ENCODE measurements at places on chromosomes 1 and 21.

- DNase-seq: no peak
Measured at GRCh38 chr1:168535536-168535935, 8.3 kb downstream of the XCL2 start.

- DNase-seq: no peak
Measured at GRCh38 chr1:172360511-172360910, 60.0 kb upstream of the C1orf105 start.

DNA sequence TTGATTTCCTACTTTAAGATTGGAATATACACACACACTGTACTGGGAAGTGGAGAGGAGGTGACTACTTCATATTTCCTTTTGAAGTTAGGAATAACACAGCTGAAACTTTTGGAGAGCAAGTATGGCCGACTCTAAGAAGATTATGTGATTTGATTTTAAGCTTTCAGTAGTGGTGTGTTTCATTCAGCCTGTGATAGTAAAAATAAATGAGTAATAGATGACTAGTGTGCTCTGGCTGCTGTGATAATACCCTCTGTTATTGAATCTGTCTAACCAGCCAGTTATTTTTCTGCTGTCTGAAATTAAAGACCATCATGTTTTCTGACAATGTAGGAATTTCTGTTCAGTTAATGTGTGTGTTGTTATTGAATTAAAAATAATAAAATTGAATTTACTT lies 48.3 kb downstream of the CTTNBP2NL start:
- DNase-seq: peak; percentile 76

GRCh38 chr1:91791103-91791502 lies 94.8 kb downstream of the TGFBR3 start:
- no peak for DNase-seq

DNA sequence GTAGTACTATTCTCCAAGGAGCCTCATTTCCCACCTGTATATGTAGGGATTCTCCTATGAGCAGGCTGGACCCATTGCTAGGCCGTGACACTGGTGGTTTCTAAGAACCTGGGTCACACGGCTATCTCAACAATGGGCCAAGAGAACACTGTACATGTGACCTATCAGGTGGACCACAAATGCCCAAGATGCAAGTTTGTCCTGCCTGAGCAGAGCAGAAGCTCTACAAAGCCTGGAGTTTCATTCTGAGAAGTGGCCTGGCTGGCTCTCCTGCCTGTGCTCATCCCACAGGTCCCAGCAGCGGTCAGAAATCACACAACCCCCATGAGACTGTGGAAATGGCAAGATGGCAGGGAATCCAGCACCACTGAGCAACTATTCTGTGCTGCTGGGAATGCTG lies 17.2 kb downstream of the THEMIS2 start:
- DNase-seq: no peak

GRCh38 chr1:86872086-86872485 lies 41.8 kb downstream of the SELENOF start:
- peak; percentile 68 for DNase-seq

GRCh38 chr1:227395426-227396028 lies 77.2 kb upstream of the CDC42BPA start:
- DNase-seq: peak; percentile 36

DNA sequence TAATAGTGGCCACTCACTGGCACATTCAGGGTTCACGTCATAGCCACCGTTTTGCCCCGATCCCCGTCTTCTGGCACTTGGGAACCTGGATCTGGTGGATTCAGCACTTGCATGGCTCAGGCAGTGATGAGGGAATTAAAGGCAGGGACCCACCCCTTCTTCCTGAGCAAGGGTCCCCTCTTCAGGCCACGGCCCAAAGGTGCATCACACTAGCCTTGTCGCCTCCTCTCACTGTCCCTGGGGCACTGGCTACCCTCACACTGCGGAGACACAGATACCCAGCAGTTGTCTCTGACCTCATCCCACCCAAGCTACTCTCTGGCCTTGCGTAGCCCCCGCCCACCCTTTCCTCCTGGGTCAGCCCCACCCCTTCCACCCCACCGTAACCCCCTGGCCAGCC lies 19.9 kb upstream of the LDLRAP1 start:
- DNase-seq: peak; percentile 37

DNA sequence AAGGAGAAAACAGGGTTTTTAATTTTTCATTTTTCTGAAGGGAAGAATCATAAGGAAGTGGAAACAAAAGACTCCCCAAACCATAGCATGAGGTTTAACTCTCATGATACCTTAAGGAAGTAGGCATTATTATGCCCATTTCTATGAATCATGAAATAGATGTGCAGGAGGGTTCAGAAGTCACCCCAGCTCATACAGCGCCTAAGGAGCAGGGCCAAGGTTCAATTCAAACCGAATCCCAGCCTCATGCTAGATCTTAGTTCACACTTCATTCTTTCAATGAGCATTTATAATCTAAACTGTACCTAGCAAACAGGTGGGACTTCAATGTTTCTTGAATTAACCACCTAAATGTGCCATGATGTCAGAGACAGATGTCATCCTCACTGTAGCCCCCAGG lies 111.9 kb upstream of the SLC25A33 start:
- no peak for DNase-seq

DNA sequence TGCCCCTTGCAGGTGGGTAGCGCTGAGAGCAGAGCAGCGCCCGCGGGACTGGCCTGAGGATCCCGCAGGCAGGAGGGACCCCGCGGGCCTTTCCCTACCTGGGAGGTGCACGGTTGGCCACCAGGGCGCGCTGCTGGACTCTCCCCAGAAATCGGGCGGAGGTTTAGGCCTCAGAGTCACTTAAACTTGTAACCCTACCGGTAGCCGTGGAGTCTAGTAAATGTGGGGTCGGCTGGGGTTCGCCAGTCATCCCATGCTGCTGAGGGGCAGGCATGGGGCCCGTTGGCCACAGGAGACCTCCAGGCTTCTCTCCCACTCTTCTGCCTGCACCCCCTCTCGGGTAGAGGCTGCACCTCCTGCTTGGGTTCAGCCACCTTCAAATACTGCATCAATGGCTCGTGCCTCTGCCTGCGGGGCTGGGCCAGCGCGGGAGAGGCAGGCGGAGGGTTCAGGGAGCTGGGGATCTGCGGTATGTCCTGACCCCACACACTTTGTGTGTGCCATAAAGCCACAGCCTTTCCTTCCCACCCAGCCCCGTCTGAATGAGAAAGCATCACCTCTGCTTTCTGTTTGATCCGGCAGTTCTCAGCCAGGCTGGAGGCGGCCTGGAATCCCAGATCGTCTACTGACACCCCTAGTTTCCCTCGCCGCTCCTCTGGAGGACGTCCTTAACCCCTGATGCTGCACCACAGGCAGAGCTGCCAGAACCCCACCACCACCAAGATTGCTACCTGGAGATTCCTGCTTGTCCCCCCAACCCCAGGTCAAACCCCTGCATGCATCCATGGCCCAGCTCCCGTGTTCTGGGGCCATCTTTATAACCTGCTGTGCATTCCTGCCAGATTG lies 12.3 kb upstream of the GSTM4 start:
- peak; percentile 62 for DNase-seq

DNA sequence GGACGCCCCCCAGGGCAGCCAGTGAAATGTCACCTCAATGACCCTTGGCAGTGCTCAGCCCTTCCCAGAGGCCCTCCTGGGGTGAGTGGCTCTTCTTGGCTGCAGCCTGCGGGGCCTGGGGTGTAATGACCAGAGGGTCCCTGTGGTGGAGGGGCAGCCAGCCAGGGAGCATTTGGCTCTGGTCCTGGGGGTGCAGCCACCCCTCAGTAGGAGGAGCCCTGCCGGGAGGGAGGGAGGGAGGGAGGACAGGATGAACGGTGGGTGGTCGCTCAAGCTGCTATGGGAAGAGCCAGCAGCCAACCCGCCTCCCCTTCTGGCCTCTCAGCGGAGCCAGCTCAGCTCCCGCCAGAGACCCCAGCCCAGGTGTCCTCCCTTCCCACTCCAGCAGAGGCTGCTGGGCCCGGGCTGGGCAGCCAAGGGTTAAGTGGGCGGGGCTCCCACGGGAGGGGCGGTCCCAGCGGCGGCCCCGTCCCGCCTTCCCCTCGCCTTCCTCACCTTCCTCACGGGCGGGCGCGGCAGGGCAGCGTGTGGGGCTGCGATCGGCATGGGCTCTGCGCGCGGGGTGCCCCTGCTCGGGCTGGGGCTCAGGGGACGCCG lies 9.0 kb upstream of the PLCH2 start:
- no peak for DNase-seq

DNA sequence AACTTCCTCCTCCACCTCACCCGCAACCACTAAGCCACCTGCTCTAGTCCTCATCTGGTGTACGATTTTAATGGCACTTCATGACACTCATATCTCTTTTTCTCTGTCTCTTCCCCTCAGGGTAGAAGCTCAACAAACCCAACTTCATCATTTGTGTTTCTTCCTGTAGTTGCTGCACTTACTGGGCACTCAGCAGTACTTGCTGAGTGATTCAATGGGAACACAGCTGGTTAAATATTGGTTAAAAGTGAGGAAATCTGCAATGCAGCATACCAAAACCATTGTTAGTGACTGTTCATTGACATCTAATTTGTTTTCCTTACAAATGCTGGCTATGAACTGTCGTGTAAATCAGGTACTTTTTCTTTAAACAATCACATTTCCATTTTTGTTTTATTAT lies 541.1 kb upstream of the PRMT6 start:
- DNase-seq: no peak

All from EH (cell line).